ENCODE measurements at places on chromosomes 16 and 17.
A peak's percentile ranks its signal among the peaks of the same experiment; 100 is the strongest.

- no peak for DNase-seq
Measured at GRCh38 chr16:86095906-86096485, 197.0 kb downstream of the IRF8 start.

GRCh38 chr17:75626496-75627038 is 6.7 kb upstream of the SMIM5 start:
- DNase-seq: no peak

DNA sequence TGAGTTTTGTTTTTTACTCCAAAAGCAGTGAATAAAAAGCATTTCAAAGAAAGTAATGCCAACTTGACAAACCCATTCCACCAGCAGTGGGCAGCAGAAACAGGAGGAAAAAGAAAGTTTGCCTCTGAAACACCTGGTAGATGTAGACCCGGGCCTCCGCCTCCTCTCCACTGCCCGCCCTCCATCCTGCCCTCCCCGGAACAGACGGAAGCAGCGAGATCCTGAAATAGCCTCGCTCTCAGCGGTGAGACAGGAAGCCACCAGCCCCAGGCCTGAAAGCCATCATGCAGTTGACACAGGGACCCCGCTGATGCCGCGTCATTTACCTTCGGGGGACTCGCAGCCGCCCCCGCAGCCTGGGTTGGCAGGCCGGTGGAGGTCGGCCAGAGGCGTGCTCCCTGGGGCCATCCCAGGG is 67.8 kb downstream of the C16orf78 start:
- DNase-seq: peak; percentile 30

- DNase-seq: no peak
Measured at GRCh38 chr17:13073018-13073417, 55.2 kb upstream of the ELAC2 start.

GRCh38 chr17:2222901-2223616 is 80.5 kb downstream of the SMG6 start:
- peak; percentile 16 for DNase-seq

- DNase-seq: no peak
Measured at GRCh38 chr17:79834565-79835469, 4.4 kb downstream of the CBX4 start.

- no peak for DNase-seq
Measured at GRCh38 chr16:87839542-87840270, 29.6 kb downstream of the SLC7A5 start.

DNA sequence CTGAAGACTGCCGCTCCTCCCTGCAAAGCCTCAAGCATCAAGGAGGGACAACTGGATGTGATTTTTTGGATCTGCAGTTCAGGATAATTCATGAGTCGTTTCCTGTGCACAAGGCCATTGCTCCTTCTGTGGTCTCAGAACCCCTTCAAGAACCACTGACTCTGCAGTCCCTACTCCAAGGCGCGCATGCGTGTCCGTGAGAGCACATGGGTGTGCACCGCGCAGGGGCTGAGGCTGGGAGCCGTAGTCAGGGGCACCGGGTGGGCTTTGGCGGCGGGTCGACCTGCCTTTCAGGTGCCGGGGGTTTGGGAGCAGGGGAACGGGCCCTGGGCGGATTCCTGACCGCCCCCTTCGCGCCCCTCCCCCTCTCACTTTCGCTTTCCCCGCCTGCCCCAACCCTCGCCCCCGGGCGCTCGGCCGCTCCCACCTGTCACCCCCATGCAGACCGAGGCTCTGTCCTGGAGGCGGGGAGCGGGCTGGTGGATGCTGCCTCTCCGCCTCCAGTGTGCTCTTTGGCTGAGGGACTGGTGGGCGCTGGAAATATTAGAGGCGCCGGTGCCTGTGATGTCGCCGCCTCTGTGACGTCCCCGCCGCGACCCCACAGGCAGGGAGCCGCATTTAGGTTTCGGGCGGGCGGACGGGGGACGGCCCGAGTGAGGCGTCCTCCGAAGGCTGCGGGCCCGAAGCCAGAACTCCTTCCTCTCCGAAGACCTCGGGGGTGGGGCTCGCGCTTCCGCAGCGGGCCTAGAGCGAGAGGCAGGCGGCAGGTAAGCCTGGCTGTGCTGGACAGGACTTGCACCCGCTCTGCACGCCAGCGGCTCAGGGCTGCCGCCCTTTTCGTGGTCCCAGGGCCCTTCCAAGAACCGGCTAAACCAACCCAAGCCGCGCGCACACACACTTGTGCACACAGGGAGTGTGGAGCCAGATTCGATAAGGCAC is at the start of gene SPATA32:
SPATA32 (minus strand) TSS at position 518 of the 939 bp plus-strand sequence; CDS start at position 440, 78 bp downstream.
- peak; percentile 50 for DNase-seq

GRCh38 chr17:13363771-13364170 is 238.0 kb downstream of the HS3ST3A1 start:
- no peak for DNase-seq

- DNase-seq: no peak
Measured at GRCh38 chr17:70314506-70314905, 145.2 kb downstream of the KCNJ2 start.

GRCh38 chr16:53741546-53741945 is 37.6 kb downstream of the FTO start:
- DNase-seq: no peak

- DNase-seq: no peak
Measured at GRCh38 chr16:10740845-10741208, 2.8 kb upstream of the NUBP1 start.

- no peak for DNase-seq
Measured at GRCh38 chr17:60167065-60167741, 17.4 kb downstream of the CA4 start.

GRCh38 chr17:70137451-70138230 is 31.7 kb upstream of the KCNJ2 start:
- peak; percentile 1 for DNase-seq

- DNase-seq: no peak
Measured at GRCh38 chr17:1120596-1121441, 59.0 kb downstream of the ABR start.

DNA sequence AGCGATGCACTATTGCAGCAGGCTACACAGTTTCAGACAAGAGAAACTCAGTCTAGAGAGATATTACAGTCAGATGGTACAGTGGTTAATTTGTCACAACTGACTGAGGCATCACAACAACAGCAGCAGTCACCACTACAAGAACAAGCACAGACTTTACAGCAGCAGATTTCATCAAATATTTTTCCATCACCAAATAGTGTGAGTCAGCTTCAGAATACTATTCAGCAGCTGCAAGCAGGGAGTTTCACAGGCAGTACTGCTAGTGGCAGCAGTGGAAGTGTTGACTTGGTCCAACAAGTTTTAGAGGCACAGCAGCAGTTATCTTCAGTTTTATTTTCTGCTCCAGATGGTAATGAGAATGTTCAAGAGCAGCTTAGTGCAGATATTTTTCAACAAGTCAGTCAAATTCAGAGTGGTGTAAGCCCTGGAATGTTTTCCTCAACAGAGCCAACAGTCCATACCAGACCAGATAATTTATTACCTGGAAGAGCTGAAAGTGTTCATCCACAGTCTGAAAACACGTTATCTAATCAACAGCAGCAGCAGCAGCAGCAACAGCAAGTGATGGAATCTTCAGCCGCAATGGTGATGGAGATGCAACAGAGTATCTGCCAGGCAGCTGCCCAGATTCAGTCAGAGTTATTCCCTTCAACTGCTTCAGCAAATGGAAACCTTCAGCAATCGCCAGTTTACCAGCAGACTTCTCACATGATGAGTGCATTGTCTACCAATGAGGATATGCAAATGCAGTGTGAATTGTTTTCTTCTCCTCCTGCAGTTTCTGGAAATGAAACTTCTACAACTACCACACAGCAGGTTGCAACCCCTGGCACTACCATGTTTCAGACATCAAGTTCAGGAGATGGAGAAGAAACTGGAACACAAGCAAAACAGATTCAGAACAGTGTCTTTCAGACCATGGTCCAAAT is 34.1 kb downstream of the NQO1 start:
- DNase-seq: no peak

DNA sequence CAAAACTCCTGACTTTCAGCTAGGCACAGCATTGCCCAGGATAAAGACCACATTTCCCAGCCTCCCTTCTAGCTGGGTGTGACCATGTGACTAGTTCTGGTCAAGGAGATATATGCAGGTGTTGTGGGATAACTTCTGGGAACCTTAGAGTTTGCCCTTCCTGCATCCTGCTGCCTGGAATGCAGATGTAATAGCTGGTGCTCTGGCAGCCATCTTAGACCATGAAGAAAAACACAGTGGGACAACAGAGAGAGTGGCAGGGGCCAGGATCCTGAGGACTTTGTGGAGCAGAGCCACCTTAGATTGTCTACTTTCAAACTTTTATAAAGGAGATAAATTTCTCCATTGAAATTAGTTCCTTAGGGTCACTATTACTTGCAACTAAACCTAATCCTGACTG is 101.3 kb downstream of the GSG1L start:
- no peak for DNase-seq

DNA sequence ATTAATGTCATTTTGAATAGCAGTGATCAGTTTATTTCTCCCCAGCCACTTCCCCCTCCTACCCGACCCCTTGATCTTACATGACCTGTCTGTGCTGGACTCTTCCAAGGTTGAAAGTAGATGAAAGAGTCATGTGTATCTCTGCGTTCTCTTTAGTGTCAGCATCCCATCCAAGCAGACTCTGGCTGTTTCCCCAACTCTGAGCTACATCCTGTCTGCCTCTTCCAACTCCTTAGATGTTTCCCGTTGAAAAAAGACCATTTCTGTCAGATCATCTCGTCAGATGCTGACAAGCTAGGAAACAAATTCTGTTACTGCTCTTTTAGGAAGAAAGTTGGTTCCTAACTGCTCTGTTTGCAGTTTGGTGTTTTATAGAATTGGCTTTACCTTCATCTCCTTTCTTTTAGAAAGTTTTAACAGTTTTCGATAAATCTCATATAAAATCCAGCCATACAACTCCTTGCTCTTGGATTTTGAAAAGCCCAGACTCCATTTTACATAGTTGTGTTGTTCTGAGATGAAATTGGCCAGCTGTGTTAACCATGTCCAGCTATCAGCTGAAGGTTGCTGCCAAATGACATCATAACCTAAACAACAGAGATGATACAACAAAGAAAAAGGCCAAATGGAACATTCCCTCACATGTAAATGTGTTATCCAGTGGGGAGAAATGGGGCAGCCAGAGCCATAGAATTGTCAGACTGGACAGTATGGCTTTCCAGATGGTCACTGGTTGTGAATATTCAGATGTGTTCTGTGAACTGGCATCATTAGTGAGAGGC is 43.5 kb downstream of the CYB561 start:
- no peak for DNase-seq

DNA sequence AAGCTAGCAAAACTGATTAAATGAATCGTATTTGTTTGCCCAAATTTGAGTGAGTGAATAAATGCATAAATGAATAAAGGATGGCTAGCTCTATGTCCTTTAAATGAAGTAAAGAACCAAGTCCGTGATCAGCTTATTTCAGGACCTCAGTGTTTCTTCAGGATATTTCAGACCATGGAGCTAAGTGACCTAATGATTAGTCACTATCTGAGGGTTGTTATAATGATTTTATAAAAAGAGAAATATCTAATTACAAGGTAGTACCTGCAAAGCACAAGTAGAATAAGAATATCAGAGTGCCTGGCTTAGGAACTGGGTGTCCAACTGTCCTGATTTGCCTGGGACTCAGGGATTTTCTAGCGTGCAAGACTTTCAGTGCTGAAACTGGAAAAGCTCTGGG is 12.5 kb downstream of the KCNJ2 start:
- DNase-seq: no peak

DNA sequence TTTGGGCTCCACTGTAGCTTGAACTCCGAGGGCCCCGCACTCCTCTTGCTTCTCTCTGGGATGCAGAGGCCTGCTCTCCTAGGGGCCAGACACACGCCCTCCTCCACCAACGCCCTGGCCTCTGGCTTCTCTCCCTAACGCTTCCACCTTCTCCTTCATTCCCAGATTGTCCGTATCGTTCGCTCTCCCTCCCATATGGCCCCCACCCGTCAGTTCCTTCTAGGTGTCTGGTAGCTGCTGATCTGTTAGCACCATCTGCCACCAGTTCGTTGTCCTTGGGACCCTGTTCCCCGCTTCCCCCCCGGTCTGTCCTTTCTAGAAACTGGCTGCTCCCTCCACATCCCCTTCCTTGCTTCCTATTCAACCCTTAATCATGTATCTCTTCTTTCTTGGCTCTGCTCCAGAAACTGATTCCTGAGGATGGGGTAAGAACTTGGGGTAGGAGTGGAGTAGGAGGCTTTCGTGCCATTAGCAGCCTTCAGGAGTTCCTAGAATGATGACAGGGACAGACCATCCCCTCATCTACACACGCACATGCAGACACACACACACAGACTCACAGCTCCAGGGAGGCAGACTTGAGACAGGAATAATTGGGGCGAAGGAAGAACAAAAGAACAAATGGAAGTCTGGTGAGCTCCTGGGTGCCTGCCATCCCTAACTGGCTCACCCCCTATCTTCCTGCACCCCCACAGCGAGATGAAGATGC is 4.3 kb downstream of the ATP1B2 start:
- DNase-seq: no peak

- DNase-seq: peak; percentile 59
Measured at GRCh38 chr17:57671667-57672632, 73.1 kb downstream of the CCDC182 start.

DNA sequence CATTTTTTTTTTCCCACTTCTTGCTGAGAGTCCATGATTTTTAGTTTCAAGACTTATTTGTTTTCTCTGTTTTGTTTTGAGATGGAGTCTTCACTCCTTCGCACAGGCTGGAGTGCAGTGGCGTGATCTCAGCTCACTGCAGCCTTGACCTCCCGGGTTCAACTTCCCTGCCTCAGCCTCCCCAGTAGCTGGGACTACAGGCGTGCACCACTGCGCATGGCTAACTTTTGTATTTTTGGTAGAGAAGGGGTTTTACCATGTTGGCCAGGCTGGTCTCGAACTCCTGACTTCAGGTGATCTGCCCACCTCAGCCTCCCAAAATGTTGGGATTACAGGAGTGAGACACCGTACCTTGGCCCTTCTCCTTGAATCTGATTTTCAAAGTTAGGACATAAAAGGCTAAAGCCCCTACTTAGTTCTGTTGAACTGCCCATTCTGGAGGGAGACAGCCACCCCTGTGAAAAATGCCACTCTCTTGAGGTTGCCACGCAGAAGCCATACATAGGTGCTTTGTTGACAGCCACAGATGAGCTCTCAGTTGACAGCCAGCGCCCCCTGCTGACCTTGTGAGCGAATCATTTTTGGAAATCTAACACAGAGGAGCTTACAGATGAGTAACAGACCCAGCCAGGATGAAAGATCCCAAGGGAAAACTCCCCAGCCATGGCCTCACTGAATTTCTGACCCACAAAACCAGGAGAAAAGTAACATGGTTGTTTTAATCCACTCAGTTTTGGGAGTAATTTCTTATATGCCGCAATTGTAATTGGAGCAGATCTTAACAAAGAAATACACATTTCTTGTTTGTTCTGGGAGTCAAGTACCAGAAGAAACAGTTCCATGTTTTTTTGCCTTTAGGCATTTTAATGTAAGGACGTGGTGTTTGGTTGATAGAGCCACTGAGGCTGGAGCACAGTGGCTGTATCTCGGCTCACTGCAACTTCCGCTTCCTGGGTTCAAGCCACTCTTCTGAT is 38.8 kb downstream of the PKD1L3 start:
- DNase-seq: peak; percentile 82

- peak; percentile 47 for DNase-seq
Measured at GRCh38 chr17:15260376-15261257, 4.5 kb downstream of the PMP22 start.

- DNase-seq: no peak
Measured at GRCh38 chr17:2730764-2731353, 18.6 kb downstream of the CCDC92B start.

- DNase-seq: no peak
Measured at GRCh38 chr16:24686678-24687077, 42.8 kb upstream of the TNRC6A start.

- DNase-seq: no peak
Measured at GRCh38 chr17:75428543-75429469, 23.3 kb upstream of the GRB2 start.

GRCh38 chr17:77445760-77446532 is 305.2 kb downstream of the SEC14L1 start:
- DNase-seq: no peak
